ENCODE measurements at places on chromosomes 7 and 10.

- no peak for DNase-seq
Observed at GRCh38 chr10:121438333-121438732, 159.9 kb downstream of the FGFR2 start.

DNA sequence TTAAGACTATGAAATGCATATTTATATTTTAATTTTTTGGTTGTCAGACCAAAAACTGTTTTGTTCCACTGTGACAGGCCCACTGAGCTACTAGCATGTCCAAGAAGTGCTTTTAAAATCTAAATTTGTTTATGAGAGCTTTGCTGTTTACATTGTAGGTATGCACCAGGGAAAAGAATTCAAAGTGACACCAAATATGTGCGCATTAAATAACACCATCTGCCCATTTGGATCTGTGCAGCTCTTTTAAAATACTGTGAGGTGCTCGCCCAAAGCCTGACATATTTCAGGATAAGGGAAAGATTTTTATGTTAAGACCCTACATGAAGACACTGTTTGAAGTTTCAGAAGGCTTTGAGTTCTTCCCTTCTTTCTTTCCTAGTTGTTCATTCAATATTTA lies 162.9 kb downstream of the ST7 start:
- DNase-seq, result no peak

DNA sequence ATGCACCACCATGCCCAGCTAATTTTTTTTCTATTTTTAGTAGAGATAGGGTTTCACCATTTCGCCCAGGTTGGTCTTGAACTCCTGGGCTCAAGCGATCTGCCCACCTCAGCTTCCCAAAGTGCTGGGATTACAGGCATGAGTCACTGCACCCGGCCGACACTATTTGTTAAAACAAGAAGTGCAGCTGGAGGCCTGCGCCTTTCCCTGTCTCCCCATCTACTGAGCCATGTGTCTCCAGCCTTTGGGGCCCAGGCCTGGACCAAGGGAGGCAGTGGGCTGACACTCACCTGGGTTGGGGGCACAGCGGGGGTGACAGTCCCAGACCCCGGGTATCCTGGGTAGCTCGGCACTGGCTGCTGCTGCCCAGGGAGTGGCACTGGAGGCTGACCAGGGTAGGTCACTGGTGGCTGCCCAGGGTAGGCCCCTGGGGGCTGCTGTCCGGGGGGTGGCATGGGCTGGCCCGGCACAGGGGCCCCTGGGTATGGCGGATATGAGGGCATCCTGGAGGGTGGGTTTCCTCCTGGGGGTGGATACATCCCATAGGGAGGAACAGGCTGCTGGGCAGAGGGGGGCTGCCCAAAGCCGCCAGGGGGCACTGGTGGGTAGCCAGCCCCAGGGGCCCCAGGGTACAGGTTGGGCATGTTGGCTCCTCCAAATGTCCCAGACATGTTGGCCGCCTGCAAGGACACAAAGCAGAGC lies 36.3 kb downstream of the PLAC9 start:
- DNase-seq, result no peak

DNA sequence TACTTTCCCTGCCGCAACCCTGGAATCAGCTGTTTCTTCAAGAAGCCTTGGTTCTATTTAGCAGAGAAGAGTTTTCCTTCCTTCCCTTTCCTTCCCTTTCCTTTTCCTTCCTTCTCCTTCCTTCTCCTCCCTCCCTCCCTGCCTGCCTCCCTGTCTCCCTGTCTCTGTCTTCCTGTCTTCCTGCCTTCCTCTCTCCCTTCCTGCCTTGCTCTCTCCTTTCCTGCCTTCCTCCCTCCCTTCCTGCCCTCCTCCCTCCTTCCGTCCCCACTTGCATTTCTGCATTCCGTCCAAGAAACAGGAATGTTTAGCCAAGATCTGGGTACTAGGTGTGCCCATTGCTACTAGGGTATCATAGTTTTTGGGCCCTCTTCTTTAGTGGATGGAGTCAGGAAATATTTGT lies 21.9 kb downstream of the SND1 start:
- no peak for DNase-seq

GRCh38 chr10:23157691-23158369 lies 34.3 kb upstream of the PTF1A start:
- DNase-seq, result peak; percentile 44

DNA sequence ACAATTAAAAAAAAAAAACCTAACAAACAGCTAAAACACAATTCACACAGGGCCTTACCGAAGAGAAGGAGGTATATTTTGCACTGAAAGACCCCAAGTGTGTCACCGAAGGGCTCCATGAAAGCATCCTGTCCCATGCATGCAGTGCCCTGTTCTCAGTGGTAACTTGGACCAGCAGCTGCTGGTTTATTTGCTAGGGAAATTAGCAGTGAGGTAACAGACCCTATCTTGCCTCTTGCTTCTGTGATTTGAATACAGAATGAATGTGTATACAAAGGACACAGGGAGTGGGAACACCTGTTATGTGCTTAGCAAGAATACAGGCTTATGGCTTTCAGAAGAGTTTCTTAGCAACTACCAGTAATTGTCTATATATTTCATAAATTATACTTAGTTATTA lies at the start of gene HEPACAM2:
HEPACAM2 (minus strand) TSS at position 160 of the 400 bp plus-strand sequence.
- DNase-seq, result no peak

DNA sequence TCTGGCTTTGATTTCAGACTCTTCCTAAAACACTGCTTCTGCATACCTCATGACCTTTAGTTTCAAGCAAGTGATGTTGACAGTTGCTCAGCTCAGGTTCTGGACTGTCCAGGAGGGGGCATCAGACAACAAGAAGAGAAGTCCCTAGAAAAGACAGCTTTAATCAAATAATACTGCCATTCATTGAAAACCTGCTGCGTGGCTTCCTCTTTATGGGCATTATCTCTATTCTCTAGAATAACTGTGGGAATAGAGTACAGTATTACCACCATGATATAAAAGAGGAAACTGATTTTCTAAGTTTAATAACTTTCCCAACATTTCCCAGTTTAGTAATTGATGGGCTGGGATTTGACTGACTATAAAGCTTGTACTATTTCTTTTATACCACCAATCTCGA lies 170.4 kb downstream of the SNX13 start:
- peak; percentile 61 for DNase-seq

GRCh38 chr7:129609666-129610065 lies 1.9 kb upstream of the NRF1 start:
- DNase-seq, result no peak

DNA sequence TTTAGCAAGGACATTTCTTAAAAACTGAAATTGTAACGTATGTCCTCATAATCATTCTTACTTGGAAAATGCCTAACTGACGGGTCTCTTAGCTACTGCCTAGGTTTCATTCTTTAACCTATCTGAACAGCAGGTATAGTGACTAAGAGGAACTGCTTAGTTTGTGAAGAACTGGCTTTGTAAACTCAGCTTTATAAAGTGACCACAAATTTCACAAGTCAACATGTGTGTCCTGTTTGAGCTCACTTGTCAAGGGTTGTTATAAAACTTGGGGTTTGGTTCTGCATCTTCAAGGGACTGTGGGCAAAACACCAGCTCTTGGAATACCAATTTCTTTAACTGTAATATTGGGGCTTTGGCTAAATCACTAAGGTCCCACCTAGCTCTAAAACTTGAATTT lies 32.2 kb downstream of the MRPS33 start:
- DNase-seq, result no peak

DNA sequence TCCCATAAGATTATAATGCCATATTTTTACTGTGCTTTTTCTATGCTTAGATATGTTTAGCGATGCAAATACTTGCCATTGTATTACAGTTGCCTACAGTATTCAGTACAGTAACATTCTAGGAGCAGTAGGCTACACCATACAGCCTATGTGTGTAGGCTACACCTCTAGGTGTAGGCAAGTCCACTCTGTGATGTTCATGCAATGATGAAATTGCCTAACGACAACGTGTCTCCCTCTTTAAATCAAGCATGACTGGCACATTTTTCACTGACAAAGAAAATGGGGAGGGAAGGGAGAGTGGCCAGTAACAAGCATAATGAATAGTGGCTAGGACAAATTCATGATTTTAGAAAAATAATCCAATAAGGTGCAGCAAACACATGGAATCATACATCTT lies 1.7 kb downstream of the NCAPG2 start:
- no peak for DNase-seq

DNA sequence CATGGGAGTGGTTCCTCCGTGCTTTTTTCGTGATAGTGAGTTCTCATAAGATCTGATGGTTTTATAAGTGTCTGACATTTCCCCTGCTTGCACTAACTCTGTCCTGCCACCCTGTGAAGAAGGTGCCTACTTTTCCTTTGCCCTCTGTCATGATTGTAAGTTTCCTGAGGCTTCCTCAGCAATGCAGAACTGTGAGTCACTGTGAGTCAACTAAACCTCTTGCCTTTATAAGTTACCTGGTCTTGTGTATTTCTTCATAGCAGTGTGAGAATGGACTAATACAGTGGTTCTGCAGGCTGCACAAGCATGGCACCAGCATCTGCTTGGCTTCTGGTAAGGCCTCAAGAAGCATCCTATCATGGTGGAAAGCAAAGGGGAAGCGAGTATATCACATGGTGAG lies 1144.6 kb downstream of the SORCS3 start:
- no peak for DNase-seq

- DNase-seq, result peak; percentile 40
Observed at GRCh38 chr10:28668363-28669226, 8.7 kb upstream of the BAMBI start.

DNA sequence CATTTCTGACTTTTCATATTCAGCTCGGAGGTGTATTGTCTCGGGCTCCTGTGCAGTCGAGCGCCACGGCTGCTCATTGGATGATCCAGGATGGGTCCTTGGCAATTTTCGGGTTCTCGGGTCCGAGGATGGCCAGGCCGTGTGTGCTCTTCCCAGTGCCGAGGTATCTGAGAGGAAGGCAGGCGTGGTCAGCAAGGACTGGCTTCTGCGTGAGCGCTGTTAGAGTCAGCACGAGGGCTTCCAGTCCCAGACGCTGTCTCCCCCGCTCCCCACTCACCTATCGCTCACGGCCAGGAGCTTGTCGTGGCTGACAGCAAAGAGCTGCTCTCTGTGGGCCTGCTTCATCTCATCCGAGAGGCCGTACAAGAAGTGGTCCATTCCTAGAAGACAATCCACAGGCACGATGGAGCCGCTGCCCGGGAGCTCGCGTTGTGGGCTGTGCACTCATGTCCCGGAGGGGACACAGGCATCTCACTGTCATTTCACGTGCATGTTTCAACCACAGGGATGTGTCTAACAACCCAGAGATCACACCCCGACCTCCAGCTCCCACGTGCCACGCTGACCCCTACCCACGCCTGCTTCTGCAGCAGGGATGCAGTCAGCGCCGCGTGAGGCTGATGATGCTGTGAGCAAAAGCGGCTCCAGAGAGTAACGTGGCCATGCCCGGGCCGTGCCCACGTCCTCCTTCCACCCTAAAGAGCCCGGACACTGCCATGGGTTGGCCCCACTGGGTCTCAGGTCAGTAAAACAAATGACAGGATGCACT lies 34.4 kb downstream of the PITRM1 start:
- no peak for DNase-seq

DNA sequence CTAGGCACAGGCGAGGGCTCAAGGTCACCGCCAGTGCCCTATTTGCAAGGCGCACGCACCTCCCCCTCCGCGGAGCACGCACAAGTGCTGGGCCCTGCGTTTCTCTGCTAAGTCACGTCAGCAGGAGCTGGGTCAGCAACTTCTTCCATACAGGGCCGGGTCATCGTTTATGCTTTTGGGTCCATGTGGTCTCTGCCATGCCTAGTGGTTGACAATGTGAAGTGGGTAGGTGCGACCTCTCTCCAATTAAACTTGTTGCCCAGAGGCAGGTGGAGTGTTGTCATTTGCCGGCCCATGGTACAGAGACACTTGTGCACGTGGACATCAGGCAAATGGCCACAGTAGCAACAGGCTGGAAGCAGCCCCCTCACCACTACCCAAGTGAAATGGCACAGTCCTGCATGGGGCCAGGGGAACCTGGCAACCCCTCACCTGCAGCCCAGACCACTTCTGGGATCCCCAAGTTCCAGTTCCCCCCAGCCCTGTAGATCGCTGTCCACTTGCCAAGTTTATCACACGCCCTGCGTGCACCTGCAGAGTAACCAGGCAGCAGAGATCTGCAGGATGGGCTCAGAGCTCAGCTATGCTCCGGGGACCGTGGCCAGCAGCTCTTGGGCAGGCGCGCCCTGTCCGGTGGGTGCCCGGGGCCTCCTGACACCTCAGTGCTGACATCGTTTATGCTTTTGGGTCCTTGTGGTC lies 86.1 kb upstream of the PPP2R2D start:
- DNase-seq, result no peak

- DNase-seq, result no peak
Observed at GRCh38 chr10:10067644-10068043, 950.0 kb upstream of the CELF2 start.

DNA sequence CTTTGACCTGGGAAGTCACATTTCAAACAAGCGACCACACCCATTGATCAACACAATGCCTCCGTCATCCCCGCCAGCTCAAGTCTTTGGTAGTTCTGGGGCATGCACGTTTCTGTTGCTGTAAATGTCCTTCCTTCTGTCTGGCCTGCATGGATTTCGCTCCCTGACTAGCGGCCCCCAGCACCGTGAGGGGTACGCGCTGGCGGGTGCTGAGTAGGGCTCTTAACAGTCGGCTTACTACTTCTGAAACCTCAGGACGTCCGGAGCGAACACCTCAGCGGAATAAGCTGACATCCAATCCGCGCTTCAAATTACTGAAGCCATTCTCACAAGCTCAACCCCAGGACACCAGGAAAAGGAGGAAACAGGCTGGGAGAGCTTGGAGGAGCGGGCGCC lies 505 bp downstream of the NUDCD3 start:
- DNase-seq, result peak; percentile 20

DNA sequence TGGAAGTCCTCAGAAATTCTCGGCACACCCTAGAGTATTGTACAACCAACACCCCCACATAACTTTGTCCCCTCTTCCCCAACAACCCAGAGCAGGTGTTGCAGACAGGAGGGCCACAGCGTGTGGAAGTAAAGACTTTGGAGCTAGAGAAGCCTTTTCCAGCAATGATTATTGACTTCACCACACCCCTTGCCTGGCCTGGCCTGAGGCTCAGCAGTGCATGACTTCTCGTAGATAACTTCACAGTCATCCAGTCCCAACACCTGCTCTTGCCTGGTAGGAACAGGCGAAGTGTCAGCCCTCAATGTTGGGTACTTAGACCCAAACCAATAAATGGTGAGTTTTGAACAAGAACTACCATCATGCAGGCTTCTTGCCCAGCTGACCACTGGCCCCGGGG lies 36.7 kb downstream of the GOT1 start:
- no peak for DNase-seq

GRCh38 chr7:77734659-77735421 lies 38.6 kb downstream of the RSBN1L start:
- DNase-seq, result no peak

DNA sequence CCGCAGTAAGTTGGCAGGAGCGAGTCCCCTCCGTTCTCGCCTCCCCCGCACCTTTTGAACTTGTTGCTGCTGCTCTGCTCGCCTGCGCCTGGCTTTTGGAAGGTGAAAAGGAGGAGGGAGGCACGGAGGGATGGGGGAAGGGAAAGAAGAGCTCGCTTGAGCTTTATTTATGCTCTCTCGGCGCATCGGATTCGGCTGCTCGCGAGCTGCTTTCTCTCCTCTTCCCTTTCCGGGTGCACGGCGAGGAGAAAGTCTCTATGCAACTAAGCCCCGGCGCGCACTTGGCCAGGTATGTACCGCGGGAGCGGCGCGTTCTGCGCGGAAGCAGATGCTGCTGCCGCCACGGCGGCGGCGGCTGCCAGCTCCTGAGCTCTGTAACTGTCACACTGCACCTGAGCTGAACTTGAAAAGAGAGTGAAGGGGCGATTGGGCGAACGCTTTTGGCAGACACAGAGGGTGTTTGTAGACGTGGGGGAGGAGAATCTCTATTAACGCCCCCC lies 551 bp downstream of the KCND2 start:
- DNase-seq, result peak; percentile 6

Measured in fibroblast of skin of right quadriceps (primary cell).